ENCODE measurements at places on chromosomes 7 and 10.
A peak's percentile ranks its signal among the peaks of the same experiment; 100 is the strongest.

DNA sequence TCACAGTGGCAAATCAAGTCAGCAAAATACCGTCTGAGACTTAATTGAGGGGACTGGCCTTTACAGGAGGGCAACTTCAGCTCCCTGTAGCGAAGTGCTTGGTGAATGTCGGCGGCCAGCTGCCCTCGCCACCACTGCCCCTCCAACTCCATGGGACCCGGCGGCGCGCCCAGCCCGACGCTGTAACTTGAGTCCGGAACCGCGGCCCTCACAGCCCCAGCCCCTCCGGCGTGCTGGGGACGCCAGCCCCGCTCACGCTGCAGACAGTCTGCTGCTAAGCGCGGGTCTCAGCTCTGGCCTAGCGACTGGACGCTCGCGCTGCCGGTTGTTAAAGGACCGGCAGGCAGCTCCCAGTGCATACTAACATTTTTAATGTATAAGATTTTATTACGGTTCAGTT is 113.4 kb upstream of the NUPR2 start:
- DNase-seq, result no peak

- DNase-seq, result no peak
These were observed 407 bp upstream of the MKRN1 start for GRCh38 chr7:140479739-140480084.

- no peak for DNase-seq
These were observed 135.3 kb downstream of the OAT start for GRCh38 chr10:124283215-124283948.

- peak; percentile 27 for DNase-seq
These were observed 826 bp downstream of the CHPF2 start for GRCh38 chr7:151232917-151233701.

GRCh38 chr7:153443032-153443701 is 609.0 kb upstream of the DPP6 start:
- no peak for DNase-seq

DNA sequence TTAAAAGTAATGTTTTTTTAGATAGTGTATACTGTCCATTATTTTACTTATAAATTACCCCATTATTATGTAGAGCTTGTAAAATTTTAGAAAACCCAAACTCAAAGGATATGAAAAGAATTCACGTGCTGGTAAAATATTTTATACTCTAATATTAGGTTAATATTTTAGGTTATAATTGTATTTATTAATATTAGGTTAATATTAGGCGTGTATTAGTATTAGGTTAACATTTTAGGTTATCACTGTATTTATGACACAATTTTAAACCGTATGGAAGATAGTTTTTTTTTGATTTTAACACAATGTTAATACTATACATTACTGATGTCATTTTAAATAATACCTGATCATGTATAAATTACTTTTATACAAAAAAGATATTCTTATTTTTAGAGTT is 48.5 kb downstream of the ARL4A start:
- no peak for DNase-seq

All from SW 1271 (cell line).